ENCODE measurements at places on chromosomes 2 and 18.

DNA sequence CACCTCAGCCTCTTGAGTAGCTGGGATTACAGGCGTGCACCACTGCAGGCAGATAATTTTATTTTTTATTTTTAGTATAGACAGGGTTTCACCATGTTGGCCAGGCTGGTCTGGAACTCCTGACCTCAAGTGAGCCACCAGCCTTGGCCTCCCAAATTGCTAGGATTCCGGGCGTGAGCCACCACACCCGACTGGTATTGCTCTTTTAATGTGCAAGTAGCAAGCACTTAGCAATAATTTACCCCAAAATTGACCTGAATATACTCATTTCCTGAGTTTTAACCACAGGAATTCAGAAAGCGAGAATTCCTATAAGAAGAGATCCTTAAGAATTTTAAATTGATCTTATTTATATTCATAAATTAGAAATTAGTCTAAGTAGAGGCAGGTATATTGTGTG lies 169.1 kb downstream of the CDH2 start:
- DNase-seq, result no peak

GRCh38 chr2:104845552-104845931 lies 8.4 kb upstream of the POU3F3 start:
- DNase-seq, result no peak

DNA sequence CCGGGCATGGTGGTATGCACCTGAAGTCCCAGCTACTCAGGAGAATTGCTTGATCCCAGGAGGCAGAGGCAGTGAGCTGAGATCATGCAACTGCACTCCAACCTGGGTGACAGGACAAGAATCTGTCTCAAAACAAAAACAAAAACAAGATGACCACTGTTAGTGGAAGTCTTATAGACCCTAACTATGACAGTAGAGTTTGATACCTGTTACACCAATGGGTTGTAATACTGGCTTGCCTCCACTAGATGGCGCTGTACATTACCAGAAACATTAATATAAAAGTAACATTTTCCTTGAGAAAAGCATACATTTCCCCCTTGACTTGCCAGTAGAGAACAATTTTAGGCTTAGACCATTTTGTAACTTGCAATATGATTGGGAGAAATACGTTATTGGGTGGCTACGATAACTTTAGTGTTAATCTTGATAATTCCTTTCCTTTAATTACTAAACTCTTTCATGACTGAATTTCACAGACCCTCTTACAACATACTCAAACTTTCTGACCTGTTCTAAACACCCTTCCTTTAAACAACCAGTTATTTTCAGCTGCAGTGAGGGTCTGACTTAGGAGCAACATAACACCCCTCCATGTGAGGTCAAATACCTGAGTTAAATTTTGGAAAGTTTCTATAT lies 19.5 kb downstream of the SLC25A52 start:
- peak; percentile 13 for DNase-seq

GRCh38 chr2:39234754-39235153 lies 9.0 kb downstream of the CDKL4 start:
- DNase-seq, result no peak

GRCh38 chr18:3048121-3048520 lies 35.2 kb upstream of the LPIN2 start:
- no peak for DNase-seq

DNA sequence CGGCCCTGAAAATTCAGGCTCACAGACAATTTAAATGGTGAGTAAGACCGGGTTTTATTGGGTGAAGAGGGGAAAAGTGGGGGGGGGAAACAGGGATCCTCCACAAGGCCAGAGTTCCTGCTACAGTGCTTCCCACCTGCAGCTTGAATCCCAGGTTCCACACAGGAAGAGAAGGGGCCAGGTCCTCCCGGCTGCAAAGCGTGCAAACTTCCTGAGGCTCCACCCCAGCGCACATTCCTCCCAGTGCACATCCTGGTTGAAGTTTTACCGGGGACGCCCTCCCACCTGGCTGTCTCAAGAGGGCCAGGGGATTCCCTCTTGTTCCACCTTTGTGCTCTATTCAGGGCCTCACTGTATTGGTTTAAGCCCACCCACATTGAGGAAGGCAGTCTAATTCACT lies 347.7 kb upstream of the REG3G start:
- no peak for DNase-seq

DNA sequence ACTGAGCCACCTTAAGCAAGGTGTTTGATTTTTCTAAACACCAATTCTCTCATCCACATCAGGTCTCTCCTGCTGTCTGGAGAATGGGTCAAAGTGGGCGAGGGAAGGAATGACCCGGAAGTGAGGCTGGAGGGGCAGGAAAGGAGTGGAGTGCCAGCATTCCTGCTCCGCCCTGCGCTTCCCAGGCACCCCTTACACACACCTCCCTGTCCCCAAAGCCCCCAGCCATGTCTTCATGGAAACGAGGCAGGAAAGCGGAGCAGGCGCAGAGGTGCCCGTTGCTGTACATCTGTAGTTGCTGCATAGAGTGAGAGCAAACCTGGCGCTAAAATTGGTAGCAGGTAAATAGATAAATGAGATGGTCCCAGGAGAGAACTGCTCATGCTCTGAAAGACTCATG lies 27.2 kb upstream of the NT5DC4 start:
- no peak for DNase-seq

DNA sequence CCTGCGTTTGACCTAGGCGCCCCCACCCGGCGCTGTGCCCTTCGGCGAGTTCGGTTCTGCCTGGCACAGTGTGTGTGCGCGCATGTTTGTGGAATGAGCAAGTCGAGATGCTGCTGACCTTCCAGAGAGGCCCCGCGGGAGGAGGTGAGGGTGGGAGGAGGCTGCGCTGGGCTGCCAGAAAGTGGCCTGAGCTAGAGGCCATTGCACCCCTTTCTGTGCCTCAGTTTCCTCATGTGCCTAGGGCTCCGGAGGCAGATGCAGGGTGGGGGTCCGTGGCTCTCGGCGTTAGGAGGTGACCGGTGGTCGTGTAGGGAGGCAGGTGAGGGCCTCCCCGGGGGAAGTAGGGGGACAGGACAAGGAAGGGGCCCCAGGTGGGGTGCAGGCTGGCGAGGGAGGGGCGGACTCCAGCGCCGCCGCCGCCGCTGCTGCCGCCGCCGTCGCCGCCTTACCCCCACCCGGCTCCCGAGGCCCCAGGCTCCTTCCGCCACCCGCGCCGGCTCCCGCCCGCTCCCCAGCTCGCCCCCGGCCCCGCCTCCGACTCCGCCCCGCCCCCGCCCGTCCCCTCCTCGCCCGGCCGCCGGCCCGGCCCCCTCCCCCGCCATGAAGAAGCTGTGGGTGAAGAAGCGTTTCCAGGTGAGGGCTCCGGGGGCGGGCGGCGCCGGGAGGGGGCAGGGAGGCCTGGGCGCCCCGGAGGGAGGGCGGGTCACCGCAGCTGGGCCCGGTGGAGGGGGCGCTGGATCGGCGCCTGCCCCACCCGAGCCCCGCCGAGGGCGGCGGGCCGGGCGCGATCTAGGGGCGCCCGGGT lies 7.0 kb downstream of the SPEG start:
- peak; percentile 60 for DNase-seq

DNA sequence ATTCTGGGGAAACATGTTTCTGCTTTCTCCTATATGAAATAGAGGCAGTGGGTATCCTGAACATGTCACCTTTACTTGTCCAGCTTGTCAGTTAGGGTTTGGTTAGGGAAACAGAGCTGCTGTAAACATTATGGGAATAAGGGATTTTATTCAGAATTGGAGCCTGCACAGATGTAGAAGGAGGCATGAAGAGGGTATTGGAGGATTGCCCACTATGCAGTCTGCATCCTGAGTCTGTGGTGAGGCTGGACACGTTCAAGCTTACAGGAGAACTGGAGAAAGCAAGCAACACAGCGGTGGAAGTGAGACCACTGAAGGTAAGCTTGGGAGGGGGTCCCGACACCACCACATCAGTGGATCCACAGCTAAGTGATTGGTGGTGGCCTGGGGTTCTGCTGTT lies 443.0 kb upstream of the TNP1 start:
- no peak for DNase-seq

GRCh38 chr2:6934758-6935651 lies 17.8 kb downstream of the RNF144A start:
- DNase-seq, result no peak

- no peak for DNase-seq
These were observed 196.1 kb downstream of the UBE2E3 start for GRCh38 chr2:181176540-181176939.

DNA sequence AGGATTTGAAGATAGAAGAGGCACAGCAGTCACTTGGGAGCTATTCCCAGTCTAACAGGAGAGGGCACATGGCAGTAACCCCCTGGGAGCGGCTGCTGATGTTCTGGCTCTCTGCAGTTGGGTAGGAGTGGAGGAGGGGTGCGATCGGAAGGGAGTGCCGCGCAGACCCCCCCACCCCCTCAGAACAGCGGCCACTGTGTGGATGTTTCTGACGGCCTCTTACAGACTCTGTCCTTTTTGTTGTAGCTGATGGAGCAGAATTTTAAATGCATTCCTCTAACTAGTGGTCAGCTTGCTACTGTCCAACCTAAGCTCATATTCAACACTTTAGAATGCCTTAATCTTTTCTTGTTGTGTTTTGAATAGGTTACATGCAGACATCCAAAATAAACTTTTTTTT lies 127.9 kb downstream of the AGAP1 start:
- DNase-seq, result no peak

GRCh38 chr2:232447638-232448303 lies 8.2 kb upstream of the ALPI start:
- no peak for DNase-seq

- no peak for DNase-seq
These were observed 241.0 kb upstream of the SLC14A2 start for GRCh38 chr18:45374236-45374635.

- no peak for DNase-seq
These were observed 98.3 kb upstream of the OTOS start for GRCh38 chr2:240238786-240239185.

DNA sequence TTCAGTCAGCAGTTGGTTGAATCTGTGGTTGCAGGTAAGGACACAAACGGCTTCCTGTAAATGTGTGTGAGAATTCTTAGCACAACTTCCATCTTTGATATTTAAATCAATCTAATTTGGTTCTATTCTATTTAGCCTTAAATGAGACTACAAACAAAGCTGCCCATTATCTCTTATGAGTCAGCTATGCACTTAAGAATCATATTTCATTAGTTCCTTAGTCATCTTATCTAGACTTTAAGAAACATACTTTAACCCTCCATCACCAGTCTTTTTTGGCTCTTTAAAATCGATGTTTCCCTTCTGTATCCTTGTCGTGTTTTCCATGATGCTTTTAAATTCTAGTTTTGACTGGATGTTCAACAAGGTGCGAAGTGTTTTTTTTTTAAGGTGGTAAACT lies 114.4 kb upstream of the TMEM200C start:
- DNase-seq, result no peak

GRCh38 chr2:188810586-188810985 lies 163.6 kb upstream of the COL3A1 start:
- DNase-seq, result no peak

- DNase-seq, result no peak
These were observed 21.2 kb downstream of the CYP26B1 start for GRCh38 chr2:72126186-72127100.

- no peak for DNase-seq
These were observed 40.0 kb upstream of the ITGA6 start for GRCh38 chr2:172387361-172387760.

GRCh38 chr2:70919672-70920366 lies 15.9 kb upstream of the ATP6V1B1 start:
- DNase-seq, result peak; percentile 17

DNA sequence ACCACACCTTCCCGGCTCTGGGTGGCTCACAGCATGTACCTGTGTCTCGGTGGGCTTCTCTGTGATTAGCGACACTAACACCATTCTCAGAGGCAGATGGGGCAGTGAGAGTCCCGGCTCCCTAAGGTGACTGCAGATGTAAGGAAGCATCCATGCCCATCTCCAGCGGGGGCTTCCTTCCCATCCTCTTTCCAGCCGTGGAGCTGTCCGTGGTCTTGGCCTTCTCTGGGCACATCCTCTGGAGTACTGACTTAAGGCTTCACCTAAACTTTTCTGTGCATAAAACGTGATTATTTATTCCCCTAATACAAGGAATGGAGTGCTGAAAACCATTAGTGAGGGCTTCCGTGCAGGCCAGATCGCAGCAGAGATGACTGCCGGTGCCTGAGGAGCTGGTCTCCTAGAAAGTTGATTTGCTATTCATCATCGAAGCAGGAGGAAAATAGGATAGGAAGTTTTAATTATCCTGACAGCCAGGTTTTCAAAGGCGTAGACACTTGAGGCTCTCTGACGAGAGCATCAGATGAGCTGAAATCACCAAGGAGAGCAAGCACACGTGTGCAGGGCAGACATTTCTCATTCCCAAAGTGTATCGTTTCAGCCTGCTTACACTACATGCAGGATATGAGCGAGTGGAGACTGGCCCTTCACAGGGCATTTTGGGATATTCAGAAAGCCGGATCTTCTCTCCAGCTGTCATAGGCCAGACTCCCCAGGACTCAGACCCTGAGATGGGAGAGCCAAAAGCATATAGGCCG lies 186.1 kb upstream of the SALL3 start:
- DNase-seq, result no peak

DNA sequence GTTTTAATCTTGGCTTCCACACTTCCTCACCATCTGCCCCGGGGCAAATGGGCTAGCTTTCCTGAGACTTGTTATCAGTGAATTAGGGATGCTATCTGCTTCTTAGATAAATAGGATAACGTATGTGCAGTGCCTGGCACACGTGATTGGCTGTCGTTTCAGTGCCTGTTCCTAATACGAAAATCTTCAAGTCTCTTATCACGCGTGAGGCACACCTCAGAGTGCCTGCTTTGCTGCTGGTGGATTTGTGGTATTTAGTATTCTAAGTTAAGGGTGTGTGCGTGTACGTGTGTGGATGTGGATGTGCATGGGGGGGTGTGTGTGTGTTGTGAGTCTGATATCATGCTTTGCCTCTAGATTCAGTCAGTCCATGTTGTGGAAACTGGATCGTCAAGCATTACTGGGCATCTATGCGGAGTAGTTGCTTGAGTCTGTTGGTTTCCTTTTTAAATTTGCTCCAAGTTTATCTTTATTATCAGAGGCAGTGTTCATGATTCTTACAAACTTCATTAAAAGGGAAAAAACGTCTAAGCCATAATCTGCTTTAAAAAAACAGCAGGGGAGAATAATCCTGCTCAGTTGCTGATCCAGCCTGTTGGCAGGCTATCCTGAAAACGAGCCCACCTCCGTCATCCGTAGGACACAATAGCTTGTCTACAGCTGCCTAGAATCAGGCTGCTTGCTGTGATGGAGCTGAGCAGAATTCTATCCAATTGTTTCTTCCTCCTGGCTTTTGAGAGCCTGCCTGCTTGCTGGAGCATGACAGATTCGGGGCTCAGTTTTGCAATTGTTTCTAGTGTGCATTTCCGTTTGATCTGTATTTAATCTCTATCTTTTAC lies 6.6 kb downstream of the SH3RF3 start:
- DNase-seq, result no peak
